ENCODE measurements at places on chromosomes 3 and 15.

GRCh38 chr15:76340803-76341365 is 4.3 kb downstream of the ISL2 start:
- no peak for DNase-seq

DNA sequence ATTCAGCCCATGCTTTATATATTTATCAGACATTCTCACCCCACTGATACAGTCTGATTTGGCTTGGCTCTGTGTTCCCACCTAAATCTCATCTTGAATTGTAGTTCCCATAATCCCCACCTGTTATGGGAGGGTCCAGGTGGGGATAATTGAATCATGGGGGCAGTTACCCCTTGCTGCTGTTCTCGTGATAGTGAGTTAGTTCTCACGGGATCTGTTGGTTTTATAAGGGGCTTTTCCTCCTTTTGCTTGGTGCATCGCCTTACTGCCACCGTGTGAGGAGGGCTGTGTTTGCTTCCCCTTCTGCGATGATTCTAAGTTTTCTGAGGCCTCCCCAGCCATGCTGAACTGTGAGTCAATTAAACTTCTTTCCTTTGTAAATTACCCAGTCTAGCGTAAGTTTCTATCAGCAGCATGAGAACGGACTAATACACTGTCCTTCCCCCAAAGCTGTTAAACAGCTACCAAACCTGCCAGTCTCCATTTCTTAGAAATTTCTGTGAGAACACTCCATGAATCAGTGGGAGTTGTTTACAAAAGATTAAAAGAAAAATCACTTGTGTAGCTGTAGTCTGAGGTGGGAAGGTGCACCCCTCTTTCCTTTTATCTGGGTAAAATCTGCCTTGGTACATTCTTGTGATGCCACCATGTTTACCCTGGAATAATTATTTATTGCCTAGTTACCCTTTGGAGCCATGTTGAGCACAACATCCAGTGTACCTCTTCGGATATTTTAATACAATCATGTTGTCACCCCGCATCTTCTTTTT is 160.5 kb downstream of the THSD4 start:
- no peak for DNase-seq

DNA sequence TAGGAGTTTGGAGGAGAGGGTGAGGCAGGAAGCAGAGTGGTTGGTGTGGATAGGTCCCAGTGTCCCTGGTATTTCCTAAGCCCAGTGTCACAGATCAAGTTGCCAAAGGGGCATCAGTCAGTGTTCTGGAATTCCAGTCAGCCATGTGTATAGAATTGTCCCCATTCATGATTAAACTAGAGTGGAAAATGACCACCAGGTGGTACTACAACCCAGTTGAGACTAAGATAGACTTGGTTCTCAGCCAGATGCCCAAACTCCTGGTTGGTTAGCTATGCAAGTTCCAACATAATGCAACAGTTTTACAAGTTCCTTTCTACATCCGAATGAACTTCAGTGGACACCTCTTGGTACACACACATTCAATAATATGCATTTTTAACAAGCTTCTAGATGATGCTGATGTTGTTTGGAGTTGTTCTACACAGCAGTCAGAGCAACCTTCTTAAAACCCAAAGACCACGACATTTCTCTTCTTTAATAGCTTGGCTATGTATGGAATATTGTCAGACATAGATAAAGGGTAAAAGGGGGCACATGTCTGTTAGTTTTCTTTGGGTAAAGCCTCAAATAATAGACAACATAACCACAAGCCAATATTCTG is 8.4 kb upstream of the ATR start:
- DNase-seq, result peak; percentile 11

DNA sequence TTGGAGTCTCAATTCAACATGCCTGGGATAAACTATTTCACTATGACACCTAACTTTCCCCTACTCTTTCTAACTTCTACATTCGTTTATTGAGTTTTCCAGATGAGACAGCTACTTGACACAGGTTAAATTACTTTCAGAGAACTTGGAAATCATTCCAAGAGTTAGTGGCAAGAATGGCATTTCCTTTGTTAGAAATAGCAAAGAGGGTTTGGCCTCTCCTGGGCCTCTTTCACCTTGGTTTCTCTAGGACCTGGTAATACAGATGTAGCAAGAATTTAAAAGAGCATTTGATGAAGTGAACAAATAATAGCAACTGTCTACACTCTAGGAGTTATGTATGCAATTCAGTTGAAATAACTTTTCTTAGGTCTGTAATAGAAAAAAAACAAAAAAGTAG is 748.9 kb downstream of the MECOM start:
- no peak for DNase-seq

DNA sequence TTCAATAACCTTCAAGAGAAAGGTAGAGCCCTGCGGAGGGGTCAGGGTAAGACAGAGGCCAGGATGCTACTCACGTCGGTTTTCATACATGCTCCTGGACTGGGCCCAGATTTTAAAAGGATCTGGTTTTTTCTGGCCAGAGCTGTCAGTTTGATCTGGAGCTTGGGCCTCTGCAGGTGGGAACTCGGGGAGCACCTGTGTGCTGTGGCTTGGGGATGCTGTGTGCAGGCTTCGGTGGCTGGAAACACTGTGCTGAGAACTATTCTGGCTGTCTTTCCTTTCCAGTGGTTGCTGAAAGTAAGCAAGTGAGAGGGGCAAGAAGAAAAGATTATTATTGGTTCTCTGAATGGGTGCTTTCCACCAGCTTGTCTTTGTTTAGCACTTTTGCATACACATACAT is 647.6 kb downstream of the MAGI1 start:
- DNase-seq, result no peak

GRCh38 chr15:79886124-79886523 is 10.7 kb downstream of the MTHFS start:
- no peak for DNase-seq

GRCh38 chr3:127652246-127652995 is 20.3 kb upstream of the ABTB1 start:
- no peak for DNase-seq

DNA sequence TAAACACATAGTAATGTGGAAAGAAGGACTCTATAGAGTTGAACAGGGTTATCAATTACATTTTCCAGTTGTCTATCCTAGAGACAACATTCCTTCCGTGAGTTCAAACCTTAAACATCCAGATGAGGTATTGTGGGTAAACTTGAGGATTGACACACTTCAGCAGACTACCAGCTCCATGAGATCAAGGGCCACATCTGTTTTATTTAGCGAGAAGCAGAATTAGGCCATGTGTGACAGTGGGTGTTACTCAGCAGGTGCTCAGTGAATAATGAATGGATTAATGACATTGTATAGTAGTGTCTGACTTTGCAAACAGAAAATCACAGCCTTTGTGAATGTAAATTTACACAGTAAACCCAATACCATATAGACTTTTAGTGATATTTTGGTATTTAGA is 941.1 kb upstream of the CFAP20DC start:
- no peak for DNase-seq

Measured in forelimb muscle (tissue), 1 donor.